Naive thymus-derived CD8-positive, alpha-beta T cell (primary cell): ENCODE measurements at places on chromosomes 3 and 15.

DNA sequence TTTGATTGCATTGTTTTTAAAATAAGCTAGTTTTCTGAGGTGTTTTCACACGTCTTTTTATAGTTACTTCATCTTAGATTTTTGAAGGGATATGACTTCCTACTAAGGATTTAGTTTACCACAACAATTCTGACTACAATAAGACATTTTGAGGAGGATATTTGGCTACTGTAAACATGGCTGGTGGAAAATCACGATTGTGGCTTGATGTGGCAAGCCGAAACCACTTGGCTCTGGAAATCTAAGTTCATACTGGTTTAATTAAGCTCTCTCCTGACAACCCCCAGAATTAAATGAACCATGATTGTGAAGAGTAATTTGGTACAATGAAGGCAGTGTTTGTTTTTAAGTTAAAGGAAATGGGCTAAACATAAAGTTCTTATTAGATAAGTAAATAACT is 30.8 kb downstream of the ST3GAL6 start:
- no peak for DNase-seq

DNA sequence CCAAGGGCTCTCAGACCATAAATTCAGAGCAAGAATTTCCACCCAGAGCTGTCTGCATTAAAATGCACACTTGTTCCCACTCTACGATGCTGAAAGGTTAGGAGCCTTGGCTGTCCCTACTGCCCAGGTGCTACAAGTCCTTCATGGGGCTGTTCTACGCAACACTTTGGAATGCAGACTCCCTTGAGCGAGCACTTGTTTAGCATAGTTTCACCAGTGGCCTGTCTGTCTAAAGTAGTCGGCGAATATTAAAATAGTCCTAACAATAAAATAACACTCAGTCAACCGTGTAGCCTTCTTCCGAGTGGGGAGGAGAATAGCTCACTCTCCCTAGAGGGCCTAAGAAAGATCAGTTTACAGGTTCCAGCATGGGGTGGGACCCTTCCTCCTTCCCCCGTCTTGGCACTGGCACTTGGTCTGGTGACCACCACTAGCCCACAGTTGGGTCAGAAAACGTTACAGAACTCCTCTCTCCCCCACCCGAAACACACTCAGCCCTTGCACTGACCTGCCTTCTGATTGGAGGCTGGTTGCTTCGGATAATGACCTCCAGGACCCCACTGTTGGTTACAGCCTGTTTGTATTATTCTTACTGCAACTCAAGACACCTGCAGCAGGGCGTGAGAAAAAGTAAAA is at the start of gene CLDN16:
Gene CLDN16, plus strand, starts transcription at position 586 of the 636 bp plus-strand sequence. CDS start 167 bp downstream, outside the sequence.
- no peak for DNase-seq

DNA sequence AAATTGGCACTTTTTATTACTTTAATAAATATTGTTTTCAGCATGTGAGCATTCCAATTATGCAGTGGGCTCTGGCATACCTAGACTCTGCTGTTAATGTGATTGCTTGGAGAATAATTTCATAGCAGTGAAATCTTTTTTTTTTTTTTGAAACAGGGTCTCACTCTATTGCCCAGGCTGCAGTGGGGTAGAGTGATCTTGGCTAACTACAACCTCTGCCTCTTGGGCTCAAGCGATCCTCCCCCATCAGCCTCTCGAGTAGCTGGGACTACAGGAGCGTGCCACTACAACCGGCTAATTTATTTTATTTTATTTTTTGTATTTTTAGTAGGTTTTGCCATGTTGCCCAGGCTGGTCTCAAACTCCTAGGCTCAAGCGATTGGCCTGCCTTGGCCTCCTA is 14.6 kb upstream of the CORO2B start:
- DNase-seq = no peak

- DNase-seq = no peak
Measured at GRCh38 chr15:83320404-83320803, 35.9 kb upstream of the BNC1 start.

GRCh38 chr3:31008994-31009393 is 114.5 kb upstream of the GADL1 start:
- DNase-seq = no peak

GRCh38 chr15:90679959-90680358 is 37.2 kb upstream of the BLM start:
- DNase-seq = no peak
